ENCODE measurements at places on chromosomes 6 and 20.

DNA sequence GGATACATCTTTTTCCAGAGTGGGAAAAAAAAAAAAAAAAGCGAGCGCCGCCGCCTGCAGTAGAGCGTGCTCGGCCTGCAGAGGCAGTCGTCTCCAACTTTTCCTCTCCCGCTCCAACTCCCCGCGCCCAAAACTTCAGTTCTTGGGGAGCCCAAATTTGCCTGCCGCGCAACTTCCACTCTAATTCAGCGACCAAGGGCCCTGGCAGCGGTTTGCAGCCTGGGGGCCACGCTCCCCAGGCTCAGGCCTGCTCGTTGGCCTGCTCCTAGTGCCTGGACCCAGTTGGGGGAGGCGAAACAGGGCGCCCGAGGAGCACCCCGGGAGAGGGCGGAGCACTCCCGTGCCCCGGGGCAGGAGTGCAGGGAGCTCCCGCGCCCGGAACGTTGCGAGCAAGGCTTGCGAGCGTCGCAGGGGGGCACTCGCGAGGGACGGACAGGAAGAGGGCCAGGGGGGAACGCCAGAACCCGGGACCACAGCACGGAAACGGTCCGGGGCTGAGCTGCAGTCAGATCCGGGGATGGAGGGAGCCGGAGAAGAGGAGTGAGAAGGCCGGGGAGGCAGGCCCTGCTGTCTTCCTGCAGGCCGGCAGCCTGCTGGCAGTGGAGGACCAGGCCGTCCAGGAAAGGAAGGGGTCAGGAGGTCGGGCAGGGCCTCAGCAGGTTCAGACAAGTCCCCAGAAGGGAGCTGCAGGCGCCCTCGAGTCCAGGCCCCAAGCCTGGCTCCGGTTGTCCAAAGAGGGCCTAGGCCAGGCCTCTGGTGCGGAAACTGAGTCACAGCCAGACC is at the start of gene STX16:
Gene STX16 (plus strand): TSS at position 508 of the 783 bp plus-strand sequence. CDS start 724 bp downstream, outside the sequence.
- peak; percentile 84 for DNase-seq

DNA sequence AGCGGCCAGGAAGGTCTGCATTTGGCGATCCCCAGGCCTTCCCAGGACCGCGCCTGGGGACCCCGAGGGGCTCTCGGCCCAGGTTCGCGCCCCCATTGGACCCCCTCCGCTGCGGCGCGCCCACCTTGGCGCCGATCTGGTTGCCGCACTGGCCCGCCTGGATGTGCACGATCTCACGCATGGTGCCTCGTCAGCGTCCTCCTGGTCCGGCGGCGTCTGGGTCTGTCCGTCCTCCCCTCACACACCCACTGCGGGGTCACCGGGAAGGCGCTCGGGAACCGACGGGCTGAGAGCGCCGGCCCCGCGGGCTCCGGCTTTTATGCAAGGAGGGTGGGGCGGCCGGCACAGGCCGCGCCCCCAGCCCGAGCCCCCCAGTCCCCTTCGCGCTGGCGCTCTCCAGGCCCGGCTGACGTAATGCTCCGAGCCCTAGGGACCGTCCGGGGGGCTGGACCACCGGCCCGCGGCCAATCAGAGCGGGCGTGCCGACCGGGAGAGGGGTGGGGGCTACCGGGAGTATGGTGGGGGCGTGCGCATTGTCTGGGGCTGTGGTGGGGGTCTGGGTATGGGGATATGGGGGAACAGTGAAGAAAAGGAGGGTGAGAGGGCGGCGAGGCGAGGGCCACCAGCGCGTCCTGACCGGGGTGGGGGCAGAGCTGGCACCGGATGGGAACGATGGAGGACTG is at the start of gene TUBB2B:
Gene TUBB2B (minus strand): TSS at position 291 of the 683 bp plus-strand sequence. CDS start 110 bp downstream, at position 181.
- DNase-seq: no peak

DNA sequence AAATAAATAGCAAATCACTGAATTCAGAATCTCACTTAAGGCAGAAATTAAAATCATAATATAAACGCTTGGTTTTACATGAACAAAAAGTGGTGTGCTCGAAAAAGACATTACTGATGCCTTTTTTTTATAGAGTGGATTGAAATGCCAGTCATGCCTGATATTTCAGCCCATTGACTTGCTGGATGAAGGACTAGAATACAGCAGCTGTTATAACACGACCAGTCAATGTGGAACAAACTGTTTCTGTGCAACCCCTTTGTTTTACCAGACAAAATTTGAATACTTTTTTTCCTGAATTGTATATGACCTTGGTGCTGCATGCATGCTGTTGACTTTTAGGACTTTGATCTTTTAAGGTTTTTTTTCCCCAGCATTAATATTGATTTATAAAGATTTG is 150.0 kb downstream of the QKI start:
- DNase-seq: no peak

DNA sequence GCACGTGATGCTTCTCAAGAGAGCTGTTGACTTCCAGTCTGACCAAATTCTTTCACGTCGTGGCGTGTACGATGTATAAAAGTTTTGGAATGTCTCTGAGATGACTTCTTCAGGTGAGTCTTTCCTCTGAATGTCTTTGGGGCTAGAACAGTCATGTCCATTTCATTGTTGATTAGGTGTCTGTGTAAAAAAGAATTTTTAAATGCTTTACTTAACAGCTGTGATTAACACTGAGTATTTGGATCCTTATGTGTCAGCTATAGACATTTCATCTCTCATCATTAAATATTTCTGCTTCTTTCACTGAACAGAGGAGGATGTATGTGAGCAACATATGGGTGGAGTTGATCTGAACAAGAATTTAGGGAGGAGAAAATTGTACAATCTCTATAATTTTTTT is 29.3 kb upstream of the KIF13A start:
- no peak for DNase-seq

GRCh38 chr6:14187406-14187805 is 69.8 kb downstream of the CD83 start:
- no peak for DNase-seq

DNA sequence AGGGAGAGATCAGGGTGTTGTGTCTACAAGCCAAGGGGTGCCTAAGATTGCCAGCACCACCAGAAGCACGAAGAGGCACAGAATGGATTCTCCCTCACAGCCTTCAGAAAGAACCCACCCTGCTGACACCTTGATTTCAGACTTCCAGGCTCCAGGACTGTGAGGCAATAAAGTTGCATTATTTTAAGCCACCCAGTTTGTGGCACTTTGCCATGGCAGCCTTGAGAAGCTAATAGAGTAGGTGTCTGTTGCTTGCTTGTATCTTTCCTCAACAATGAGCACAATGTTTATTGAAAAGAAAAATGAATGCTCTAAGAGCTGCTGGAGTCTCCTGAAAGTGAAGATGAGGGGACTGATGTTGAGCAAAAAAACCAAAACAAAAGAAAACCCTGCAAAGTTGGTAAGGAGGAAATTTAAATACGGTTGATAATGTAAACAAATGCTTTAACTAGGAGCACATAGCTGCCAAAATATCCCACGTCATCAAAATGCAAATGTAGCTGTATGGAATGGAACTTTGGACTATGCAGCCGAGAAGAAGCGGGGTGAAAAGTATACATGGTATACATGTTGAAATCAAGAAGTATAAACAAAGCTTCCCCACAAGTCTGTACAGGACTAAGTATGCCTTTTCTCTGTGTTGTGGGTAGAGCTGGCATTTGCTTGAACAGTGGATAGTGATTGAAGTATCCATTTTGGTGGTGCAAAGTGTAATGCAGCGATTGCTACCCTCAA is 8.0 kb downstream of the IL20RA start:
- DNase-seq: no peak

GRCh38 chr20:58852543-58853271 is at the start of gene GNAS:
Gene GNAS, plus strand, starts transcription at chr20:58852716.
- peak; percentile 52 for DNase-seq

DNA sequence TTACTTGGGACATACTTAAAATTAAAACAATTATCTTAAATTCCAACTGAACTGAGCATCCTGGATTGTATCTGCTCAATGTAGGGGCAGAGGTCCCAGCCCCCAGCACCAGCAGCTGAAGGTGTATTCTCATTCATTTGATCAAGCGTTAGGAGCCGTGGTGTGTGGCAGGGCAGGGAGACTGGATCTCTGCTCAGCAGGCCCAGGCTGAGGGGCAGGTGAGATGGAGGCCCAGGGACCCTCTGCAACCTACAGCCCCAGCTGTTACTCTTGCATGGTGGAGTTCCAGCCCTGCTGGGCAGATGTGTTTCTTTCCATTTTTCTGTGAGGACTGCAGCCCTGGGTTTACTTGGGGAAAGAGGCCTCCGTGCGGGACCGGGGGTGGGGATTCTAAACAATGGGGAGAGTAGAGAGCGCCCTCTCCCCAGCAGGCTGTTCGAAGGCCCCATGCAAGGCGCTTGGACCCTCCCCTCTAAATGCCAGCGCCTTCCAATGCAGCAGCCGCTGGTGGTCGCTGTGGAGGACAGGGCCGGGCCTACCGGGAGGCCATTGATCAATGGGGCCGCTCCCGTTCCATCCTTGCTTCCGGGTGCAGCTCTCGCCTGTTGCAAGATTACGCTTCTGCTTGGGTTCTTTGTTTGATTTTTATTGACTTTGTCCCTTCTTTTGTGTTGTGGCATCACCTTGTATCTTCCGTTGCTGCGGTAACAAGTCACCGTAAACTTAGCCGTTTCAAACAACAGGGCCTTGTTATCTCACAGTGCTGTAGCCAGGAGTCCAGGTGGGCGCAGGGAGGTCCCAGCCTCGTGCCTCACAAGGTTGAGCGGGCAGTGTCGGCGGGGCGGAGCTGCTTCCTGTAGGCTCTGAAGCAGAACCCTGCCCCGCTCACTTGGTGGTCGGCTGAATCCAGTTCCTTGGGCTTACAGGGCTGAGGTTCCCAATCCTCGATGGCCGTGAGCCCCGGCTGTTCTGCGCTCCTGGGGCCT is 134.8 kb upstream of the PHACTR3 start:
- DNase-seq: no peak

- DNase-seq: no peak
These were observed 44.6 kb upstream of the SEC63 start for GRCh38 chr6:108002365-108003221.

GRCh38 chr20:6715401-6715941 is 52.0 kb upstream of the BMP2 start:
- DNase-seq: no peak

GRCh38 chr6:73579851-73580246 is 59.0 kb upstream of the EEF1A1 start:
- no peak for DNase-seq

- no peak for DNase-seq
These were observed 38.0 kb downstream of the RCAN2 start for GRCh38 chr6:46453216-46453615.

DNA sequence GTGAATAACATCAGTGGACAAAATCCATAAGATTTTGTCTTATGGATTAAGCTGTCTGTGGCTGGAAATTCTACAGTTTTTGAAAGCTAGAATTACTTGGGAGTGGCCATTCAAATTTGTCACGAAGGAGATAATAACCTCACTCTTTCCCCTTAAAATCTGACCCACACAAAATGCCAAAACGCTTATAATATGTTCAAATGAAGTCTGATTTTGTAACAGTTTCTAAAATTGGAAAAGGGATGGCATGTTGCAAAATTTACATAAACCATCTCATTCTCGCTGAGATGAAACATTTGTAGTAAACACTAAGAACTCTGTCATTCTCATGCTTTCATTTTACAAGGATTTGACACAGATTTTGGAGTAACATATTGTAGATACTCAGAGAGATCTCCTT is 112.7 kb downstream of the GJA1 start:
- no peak for DNase-seq

GRCh38 chr6:46367354-46368168 is 123.7 kb downstream of the RCAN2 start:
- DNase-seq: no peak

Data from activated CD4-positive, alpha-beta T cell treated with anti-CD3 and anti-CD28 coated beads, Interleukin-2, amount 50 U/mL, for 1 hour (primary cell).